ENCODE measurements at places on chromosomes 2 and 18.

DNA sequence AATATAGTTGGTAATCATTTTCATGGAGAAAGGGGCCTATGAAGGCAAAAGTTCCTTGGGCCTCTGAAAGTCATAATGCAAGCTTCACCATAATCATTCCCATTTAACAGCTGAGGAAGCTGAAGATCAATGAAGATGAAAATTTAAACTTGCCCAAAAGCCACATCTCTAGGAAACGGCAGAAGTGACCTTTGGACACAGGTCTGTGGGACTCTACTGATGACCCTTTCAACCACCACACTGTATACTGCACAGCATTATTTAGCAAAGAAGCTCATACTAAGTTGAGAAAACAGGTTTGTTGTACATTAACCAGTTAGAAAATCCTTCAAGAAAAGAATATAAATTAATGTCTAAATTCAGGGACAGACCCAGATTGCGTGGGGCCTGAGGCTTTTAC is 51.6 kb upstream of the ACTR3 start:
- DNase-seq = no peak

- no peak for DNase-seq
Measured at GRCh38 chr2:232674491-232674890, 22.6 kb upstream of the GIGYF2 start.

GRCh38 chr2:96694816-96695455 is 44.9 kb downstream of the LMAN2L start:
- no peak for DNase-seq

DNA sequence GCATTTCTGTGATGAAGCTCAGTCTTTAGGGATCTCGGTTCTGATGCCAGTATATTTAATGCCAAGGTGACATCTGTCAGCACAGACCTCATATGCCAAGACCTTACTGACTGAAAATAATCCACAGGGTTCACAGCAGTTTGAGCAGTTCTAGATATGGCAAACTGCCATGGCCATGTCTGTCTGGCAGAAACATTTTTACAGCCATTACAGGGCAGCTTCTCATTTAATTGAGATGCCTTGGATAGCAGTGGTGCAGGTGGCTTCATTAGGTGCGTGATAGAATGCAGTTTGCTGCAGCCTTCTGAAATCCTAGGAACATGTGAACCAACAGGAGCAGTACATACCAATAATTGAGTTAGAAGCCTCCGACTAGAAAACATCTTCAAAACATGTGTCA is 510.6 kb downstream of the XIRP2 start:
- no peak for DNase-seq

- no peak for DNase-seq
Measured at GRCh38 chr2:6214471-6214870, 522.3 kb downstream of the SOX11 start.

DNA sequence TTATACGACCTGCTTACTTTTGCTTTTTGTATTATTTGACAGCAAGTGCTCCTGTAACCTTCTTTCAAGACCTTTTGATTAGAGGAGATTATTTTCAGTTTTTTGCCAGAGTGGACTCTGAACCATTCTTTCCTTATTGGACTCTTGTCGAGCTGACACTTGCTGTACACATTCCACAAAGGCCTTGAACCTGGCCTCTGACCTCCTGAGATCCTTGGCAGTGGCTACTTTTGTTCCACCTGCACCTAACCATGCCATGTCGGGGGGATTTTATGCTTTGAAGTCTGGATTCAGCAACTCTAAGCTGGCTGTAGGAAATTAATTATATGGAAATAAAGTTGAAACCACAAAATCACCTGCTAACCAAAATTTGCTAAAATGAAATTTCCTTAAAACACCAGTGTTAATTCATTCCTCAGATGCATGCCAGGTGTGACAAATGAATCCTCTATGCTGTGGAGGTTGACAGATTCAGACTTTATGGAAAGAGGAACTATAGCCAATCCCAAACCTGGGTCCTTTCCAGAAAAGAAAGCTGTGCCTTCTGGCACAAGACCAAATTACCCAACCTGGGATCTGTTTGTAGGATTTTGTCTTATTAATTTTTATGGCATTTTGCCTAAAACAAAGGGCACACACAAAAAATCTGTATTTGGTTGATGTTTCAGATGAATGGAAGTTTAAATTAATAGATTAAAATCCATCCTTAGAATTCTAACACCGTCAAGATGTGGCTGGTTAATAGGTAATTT is 110.4 kb downstream of the CDC42EP3 start:
- no peak for DNase-seq

DNA sequence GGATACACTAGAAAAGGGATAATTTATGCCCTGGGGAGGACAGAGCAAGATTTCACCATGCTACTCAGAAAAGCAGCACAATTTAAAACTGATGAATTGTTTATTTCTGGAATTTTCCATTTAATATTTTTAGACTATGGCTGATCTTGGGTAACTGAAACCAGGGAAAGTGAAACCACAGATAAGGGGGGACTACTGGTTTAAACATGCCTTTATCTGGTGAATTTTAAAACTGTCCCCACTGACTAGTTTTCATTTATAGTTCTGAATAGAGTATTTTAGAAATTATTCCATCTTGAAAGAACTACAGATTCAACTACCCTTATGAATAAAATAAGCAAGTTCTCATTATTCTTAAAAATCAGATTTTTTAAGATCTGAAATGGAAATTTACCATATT is 15.0 kb downstream of the NFU1 start:
- no peak for DNase-seq

DNA sequence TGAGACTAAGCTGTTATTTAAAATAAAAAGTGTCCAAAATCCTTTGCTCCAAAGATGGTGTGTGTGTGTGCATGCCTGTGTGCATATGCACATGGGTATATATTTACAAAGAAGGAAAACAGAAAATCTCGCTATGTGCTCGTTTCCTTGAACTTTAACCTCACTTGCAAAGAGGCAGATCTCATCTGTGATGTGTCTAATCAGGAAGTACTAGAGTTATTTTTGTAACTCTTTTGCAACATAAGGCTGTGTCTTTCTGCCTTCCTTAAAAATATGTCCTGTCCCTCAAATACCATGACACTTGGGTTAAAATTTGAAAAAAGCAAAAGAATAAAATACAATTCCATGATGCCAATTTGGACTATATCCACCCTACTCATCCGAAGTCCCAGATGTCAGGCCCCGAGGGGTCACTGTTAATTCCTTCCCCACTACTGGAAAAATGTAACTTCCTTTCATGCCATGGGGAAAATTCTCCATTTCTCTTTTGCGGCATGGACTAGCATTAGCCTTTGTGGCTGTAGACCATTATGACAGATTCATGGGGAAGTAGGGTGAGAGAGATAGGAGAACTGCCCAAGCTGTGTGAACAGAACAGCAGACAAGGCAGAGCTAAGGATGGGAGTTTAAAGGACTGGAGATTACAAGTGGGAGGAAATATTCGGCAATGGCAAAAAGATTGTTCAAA is 191.3 kb downstream of the MYO1B start:
- no peak for DNase-seq

DNA sequence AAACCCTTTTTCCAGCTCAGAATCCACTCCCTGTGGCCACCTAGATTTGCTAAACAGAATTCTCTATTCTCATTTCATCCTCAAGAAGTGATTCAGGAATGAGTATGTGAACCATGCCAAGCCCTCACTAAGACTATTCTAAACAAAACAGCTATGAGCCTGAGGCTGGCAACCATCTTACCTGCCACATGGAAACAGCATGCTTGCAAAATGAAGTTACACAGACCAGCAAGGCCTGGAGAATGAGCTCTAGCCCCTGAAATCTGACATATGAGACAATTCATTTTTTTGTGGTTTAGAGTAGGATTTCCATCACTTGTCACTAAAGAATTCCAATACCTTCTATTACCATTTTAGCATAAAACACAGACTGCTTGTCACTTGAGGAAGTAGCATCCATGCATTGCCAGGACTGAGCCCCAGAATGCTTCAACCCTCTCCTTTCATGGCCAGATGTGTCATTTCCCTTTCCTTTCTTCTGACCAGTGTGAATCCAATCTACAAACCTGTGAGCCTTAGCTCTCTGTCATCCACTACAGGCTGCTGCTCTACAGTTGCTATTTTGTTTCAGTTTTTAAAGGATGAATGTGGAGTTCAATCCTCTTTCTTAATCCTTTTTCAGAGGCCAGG is 744.3 kb upstream of the ACVR2A start:
- no peak for DNase-seq

DNA sequence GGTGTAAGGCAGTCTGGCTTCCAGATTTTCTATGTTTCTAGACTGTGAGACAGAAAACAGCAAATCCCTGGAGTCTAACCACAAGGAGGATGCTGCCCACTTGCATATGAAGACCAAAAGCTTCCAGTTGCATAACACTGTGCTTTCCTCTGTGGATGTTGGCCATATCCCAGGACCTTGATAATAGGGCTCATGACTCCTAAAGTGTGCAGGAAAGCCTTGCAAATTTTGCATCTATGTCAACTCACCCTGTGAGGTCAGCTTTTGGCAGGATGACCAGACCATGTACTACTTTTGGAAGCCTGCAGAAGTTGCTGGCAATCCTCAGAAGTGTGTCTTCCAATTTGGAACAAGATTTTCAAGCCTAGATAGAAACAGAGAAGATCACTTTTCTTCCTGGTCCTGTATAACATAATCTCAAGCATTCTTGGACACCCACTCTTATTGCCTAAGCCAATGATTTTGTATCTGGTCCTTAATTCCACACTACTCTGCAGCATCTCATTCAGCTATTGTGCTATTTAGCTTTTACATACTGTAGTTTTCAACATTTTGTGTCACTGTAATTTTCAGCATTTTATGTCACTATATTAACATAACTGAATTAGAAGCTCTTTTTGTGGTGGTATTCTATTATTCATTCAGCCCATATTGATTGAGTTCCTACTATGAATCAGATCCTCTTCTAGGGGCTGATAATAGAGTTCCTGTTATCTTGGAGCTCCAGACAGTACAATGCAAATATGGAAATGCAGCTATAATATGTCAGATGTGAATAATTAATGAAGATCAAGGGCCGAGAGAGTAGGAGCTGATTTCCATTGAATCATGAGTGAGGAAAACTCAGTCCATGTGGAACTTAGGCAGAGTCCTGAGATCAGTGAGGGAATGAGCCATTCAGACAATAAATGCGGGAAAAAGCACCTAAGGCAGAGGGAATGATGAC is 85.3 kb upstream of the RAB27B start:
- DNase-seq = no peak

- no peak for DNase-seq
Measured at GRCh38 chr2:135494917-135495316, 36.1 kb downstream of the ZRANB3 start.

- DNase-seq = no peak
Measured at GRCh38 chr2:57941816-57942215, 104.8 kb upstream of the VRK2 start.

- DNase-seq = no peak
Measured at GRCh38 chr2:230356084-230356483, 29.1 kb downstream of the SP140L start.

DNA sequence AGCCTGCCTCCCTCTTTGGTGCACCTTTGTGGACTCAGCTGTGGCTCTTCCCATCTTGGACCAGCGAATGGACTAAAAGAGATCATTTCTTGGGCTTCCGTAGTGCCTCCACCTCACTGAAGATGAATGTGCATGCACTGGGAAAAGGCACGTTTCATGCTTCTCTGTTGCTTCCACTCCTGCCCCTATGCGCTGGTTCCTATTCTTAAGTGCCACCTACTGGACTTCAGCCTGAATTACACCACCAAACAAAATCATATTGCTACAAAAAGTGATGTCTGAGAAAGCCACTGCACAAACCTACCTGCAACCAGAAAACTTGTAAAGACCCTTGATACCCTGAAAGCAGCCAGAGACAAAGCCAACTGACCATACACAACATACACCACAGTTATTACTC is 695.6 kb downstream of the TSN start:
- peak; percentile 9 for DNase-seq

- DNase-seq = no peak
Measured at GRCh38 chr2:236121546-236121945, 46.6 kb downstream of the GBX2 start.

DNA sequence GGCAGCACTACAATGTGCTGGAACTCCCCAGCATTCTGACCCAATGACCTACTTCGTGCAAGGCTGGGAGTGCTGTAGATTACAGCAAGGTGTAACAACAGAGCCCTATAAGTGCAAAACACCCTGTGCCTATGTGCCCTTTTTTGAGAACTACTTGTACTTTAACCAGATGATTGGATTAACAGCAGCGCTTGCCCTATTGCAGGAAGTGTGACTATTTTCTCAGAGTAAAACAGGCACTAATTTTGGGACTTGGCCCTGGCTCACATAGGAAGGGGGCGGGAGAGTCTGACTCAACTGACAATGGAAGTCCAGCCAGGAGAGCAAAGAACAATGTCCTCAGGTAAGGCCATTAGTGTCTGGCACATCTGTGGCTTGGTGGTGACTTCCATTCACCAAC is 35.6 kb upstream of the RNF125 start:
- DNase-seq = no peak

- no peak for DNase-seq
Measured at GRCh38 chr2:105394951-105395611, 3.8 kb downstream of the FHL2 start.

DNA sequence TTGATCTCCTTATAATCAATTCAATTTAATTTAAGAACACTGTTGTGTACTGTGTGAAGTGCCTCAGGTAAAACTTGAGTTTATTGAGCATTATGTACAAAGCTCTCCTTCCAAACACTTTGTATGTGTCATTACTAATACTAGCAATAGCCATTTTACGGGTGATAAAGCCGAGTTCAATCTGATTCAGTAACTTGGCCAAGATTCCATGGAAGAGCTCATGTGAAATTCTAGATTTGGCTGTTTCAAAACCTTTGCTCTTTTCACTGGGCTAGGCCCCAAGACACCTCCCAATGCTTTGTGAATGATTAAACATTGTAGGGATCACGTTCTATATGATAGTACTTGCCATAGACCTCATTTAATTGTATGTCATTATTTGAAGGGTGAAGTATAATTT is 8.9 kb upstream of the NFE2L2 start:
- DNase-seq = no peak

GRCh38 chr2:8685697-8686358 is 4.0 kb downstream of the ID2 start:
- DNase-seq = peak; percentile 70
